C1 segment of cervical spinal cord (tissue), 14 donors: ENCODE measurements at places on chromosomes 5 and 9.

DNA sequence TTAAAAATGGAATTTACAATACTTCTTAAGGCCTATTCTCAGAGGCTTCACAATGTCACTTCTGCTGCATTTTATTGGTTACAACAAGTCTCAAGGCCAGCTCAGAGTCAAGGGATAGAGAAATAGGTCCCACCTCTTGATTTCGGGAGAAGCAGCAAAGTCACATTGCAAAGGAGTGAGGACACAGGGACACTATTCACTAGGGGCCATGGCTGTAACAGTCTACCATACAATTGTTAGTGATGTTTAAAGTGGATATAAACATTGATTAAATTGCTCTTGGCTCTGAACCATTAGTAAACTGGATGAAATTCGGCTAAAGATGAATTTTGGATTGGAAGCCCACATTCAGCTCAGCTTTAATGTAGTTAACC is 21.7 kb upstream of the CMBL start:
- DNase-seq, result no peak

DNA sequence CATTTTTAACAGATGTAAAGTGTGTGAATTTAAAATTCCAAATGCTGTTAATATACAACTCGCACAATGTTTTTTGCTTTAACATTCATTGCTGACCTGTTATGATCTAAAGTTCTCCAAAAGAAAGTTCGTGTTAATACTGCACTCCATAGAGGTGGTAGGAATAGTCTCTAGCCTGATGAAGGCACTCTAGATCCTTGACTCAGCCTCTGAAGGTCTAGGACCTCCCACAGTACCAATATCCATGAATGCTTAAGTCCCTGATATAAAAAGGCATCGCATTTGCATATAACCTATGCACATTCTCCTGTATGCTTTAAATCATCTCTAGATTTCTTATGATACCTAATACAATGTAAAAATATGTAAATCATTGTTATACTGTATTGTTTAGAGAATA is 213.6 kb downstream of the EFNA5 start:
- no peak for DNase-seq

GRCh38 chr9:16012621-16013020 is 459.8 kb downstream of the CCDC171 start:
- DNase-seq, result no peak

GRCh38 chr5:160850421-160850820 is 1.6 kb downstream of the ATP10B start:
- DNase-seq, result no peak

DNA sequence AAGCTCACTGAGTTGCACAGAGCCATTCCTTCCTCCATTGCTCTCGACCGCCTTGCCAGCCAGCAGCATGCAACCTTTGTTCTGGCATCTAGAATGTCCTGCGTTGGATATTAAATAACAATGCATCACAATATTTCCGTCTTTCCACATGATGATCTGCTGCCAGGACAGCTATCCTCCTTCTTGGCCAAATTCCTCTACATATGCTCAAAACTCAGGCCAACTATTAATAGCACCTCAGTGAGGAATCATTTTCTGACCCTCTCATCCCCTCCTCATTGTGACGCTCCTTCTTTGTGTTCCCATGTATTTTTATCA is 128.6 kb downstream of the MYO10 start:
- no peak for DNase-seq

DNA sequence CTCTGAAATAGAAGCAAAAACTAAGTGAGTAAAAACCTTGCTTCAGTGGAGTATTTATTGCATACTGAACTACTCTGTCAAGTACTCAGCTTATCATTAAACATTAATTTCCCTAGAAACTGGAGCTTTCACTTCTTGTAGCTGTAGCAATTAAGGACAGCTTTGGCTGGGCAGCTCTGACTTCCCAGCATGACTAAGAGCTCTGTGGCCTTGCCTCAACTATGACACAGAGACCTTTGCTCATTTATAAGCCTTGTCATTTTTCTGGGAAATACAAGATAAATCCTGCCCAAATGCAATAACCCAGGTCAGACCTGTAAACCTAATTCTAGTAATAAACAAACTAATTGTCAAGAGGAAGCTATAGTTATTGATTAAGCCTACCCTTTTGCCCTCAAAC is 65.4 kb upstream of the STK32A start:
- no peak for DNase-seq

- no peak for DNase-seq
Measured at GRCh38 chr5:90956511-90957097, 398.0 kb downstream of the ADGRV1 start.

DNA sequence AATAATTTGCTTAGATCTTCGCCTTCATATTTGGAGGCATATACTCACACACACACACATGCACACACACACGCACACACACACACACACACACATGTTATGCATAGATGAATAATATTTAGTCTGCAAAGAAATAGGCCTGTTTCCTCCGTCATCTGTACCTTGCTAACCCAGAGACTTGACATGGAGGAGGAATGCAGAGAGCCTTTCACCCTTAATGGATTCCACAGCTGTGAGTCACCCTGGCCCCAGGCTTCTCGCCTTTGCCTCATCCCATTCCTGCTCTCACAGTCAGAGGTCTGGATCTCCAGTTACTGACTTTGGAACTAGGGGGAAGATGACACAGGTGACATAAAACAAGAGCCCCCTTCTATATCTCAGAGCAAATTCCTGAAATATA is 29.7 kb downstream of the ZNF462 start:
- DNase-seq, result no peak

DNA sequence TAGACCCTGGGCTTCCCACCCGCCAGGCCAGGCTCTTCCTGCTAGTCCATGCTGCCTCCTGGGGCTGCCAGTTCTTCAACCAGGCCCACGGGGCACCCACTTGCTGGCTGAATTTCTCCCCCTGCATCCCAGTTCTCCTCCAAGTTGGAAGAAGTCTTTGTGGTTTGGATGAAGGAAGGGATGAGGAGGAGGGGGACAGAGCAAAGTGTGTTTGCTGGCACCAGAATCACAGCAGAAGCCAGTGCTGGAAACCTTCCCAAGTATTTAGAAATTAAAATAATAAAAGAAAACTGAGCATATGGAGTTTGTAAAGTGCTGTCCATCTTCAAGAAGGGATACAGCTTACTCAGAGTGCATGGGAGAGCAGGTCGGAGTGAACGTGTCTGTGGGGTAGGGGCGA is 19.4 kb upstream of the UNC5A start:
- DNase-seq, result no peak

GRCh38 chr9:68685770-68686169 is 19.3 kb upstream of the PIP5K1B start:
- no peak for DNase-seq

- DNase-seq, result no peak
Measured at GRCh38 chr5:64156261-64156660, 9.4 kb upstream of the RNF180 start.

- no peak for DNase-seq
Measured at GRCh38 chr5:143197260-143197656, 206.2 kb downstream of the NR3C1 start.

DNA sequence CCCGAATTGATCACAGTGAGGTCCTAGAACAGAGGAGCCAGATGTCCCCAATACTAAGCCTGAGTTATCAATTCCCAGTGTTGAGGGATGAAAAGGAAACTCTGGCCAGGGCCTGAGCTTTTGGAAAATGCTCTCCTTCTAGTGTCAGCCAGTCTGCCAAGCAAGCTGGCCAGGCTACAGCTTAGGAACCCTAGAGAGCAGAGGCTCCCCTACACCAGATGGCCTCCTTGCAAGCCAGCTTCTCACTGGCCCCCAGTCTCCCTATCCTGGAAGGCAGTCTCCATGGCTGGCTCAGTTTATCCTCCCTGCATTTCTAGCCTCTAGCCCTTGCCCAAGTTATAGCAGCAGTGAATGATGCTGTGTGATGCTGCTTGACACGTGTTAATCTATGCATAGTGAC is 204.7 kb upstream of the WWC1 start:
- DNase-seq, result no peak

DNA sequence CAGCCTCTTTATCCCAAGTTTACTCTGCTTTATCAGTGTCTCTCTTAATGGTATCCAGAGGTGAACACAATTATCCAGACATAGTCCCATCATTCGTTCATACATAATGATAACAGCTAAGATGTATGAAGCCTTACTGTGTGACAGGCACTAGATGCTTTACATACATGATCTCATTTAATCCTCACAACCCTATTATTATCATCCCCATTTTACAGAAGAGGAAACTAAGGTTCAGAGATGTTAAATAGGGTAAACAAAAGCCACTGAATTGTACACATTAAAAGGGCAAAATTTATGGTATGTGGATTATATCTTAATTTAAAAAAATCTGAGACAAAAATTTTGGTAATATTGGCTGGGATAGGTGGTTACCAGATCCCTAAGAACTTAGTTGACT is 124.1 kb upstream of the TBC1D2 start:
- no peak for DNase-seq

DNA sequence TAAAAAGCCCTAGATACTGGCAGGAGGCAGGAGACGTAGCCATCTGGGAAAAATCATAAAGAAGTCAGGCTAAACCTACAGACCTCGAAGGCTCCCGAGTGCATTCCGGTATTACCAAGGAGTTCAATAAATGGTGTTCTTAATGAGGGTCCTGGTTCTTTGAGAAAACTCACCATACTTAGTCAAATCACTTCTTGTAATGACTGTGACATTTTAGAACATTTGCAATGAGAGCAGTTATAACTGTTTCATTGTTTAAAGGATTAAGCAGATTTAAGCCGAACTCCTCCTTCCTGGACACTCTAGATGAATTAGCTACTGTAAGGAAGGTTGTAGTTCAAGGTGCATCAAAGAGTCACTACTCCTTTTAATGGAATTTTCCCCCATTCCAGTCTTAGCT is 67.8 kb downstream of the EFNA5 start:
- DNase-seq, result no peak

DNA sequence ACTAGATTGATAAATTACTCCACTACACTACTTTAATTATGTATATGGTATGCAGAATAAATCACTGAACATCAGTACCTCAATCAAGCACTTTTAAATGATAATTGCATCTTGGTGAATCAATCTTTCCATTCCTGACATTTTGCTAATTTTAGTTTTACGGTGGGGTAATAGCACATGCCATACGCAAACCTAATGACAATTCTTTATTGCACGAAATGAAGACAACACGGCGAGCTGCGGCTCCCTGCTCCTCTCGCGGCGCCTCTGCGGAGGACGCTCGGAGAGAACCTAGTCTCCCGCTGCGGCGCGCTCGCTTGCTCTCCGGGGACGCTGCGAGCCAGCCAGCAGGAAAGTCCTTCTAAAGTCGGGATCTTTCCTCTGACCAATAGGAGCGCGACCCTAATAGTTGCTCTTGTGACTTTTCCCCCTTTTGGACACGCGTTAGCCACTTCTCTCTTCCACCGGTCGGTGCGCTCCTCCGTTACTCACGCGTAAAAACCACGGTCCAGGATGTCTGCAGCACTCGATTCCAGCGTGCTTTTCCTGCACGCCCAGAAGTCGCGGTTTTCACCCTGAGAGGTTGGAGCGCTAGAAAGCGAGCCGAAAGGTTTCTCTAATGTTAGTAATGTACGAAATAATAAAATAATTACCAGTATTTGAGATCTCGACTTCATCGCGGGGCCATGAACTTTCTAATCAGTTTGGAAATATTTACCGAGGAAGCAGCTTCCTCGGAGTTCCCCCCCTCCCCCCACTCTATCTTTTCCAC is 1.0 kb upstream of the MEF2C start:
- DNase-seq, result no peak

GRCh38 chr9:109477258-109478050 is 20.7 kb downstream of the PTPN3 start:
- DNase-seq, result no peak

GRCh38 chr9:124487260-124488182 is 19.7 kb downstream of the NR5A1 start:
- DNase-seq, result no peak

- no peak for DNase-seq
Measured at GRCh38 chr5:89289604-89290003, 406.6 kb upstream of the MEF2C start.

DNA sequence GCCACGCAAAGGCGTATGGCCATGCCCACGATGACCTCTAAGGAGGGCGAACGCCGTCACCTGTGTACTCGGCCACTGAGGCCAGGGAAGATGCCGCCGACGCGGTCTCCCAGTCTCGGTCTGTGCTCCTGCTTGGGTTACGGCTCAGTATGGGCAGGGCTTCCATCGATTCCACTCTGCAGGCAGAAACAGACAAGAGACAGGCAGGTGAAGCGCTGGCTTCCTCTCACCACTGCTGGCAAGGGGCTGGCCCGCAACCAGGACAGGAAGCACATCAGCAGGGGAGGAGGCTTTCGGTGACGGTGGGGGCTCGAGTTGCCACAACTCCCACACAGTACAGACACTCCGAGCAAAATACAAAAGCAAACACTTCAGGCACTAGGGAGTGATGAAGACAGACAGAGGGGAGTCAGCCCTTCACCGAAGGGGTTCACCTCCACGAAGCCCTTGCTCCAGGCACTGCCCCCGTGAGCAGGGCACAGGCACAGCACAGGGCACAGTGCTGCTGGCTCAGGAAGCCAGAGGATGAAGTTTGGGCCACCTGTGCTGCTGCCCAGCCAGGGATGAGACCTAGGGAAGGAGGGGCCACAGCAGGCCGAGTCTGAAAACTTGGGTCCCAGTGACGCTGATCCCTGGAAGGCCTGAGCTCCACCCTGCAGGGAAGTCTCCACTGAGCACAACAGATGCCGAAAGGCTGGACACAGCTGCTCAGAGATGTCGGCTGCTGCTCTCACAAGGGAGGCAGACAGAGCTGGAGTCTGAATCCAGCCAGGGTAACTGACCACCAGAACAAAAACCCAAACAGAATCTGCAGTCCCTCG is 91.3 kb downstream of the CAMSAP1 start:
- DNase-seq, result no peak

- DNase-seq, result no peak
Measured at GRCh38 chr9:91886414-91887076, 63.5 kb downstream of the ROR2 start.

GRCh38 chr5:163089230-163089629 is 348.2 kb upstream of the CCNG1 start:
- DNase-seq, result no peak

- DNase-seq, result no peak
Measured at GRCh38 chr9:19770973-19771372, 17.9 kb downstream of the SLC24A2 start.

- no peak for DNase-seq
Measured at GRCh38 chr9:119255116-119255515, 114.1 kb downstream of the BRINP1 start.

- no peak for DNase-seq
Measured at GRCh38 chr9:119697996-119698395, 328.8 kb upstream of the BRINP1 start.

GRCh38 chr5:149800633-149801032 is 70.5 kb downstream of the PPARGC1B start:
- no peak for DNase-seq

DNA sequence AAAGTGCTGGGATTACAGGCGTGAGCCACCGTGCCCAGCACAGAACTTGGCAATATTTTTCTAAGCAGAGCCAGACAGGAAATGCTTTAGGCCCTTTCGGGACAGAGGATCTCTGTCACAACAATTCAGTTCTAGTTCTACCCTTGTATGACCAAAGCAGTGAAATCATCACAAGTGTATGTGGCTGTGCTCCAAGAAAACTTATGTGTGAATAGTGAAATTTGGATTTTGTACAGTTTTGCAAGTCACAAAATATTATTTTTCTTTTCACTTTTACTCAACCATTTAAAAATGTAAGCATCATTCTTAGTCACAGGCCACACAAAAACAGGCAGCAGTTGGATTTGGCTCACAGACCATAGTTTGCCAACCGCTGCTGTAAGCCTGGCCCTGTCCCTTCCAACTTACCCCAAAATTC is 20.4 kb upstream of the PRUNE2 start:
- no peak for DNase-seq

GRCh38 chr9:28166179-28166578 is 592.9 kb upstream of the C9orf72 start:
- DNase-seq, result no peak

- DNase-seq, result no peak
Measured at GRCh38 chr5:129499208-129499852, 39.2 kb downstream of the ADAMTS19 start.
